GM23338 (cell line): ENCODE measurements at places on chromosomes 6 and 20.

DNA sequence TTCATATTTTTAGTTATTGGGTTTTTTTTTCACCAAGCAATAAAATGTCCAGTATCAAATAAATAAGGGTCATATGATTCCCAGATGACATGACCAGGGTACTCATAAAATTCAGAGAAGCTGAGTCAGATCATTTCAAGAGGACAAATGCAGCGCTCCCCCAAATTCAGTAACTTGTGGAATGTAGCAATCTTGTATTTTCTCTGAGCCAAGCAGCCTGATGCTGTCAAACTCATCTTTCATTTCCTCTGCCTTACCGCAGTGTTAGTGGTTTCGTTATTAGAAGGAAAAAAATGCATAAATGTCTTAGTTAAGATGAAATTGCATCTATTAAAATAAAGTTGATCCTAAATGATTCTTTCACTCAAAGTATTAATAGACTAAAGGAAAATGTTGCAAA lies 57.8 kb upstream of the EDN1 start:
- no peak for DNase-seq

- DNase-seq, result no peak
These were observed 160.6 kb upstream of the GGTLC1 start for GRCh38 chr20:24149175-24149574.

DNA sequence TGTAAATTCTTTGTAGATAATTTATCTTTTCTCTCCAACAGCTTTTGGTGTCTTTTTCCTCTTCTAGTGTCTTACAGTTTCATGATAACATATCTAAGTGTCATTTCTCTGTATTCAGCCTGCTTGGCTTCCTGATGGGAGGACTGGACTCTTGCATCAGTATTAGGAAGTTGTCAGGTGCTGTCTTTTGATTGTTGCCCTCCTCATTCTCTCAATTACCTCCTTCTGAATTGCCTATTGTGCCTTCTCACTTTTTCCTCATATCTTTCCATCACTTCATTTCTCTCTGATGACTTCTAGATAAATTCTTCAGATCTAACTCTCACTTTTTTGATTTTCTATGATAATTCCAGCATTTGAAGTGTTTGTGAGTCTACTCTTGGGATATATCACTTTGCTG lies 154.4 kb upstream of the MLIP start:
- DNase-seq, result no peak

DNA sequence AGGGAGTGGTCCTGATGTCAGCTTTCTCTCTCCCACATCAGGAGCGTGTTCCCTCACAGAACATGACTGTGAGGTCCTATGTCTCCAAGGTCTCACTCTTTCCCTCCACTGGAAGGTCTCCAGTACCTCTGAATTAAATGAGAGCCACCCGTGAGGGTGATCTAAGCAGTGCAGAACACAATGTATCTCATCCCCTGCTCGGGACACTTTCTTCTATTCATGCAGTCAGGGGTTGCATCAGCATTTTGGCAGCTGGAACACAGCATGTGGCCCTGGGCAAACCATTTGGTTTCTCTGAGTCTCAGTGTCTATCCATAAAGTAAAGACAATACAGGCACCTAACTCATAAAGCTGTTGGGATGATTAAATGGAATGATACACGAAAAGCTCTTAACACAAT lies 34.2 kb downstream of the MAFB start:
- no peak for DNase-seq

DNA sequence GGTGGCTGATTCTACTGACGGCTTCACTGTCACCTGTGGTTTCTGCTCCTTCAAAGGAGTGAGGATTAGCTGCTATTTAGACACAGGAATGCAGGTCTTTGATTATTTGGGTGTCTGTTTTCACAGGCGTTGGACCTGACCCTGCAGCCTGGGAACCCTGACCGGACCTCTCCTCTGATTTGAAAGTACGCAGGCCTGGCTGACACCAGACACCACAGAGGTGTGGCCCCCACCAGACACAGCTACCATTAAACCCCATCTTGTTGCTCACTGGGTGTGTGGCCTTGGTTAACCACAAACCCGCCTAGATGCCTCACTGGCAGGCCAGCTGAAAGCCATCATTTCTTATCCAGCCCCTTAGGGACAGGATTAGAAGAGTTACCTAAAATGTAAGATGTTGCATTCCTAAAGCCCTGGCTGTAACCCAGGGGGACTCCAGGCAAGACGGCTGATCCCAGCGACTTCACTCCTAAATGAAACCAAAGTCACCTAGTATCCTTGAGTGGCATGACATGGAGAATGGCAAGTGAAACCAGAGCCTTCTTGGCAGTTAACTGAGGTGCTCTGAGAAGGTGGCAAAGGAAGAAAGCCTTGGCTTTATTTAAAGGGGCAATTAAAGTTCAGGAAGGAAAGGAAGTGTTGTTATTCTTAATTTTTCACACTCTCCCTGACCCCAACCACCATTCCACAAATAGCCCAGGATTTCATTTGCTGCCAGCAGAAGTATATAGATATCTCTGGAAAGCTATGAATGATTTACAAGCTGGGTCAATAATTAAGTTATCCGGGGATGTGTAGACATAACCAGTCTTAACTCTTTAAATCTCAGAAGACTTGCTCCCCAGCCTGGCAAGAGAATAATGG lies 169.9 kb downstream of the QRSL1 start:
- no peak for DNase-seq

GRCh38 chr6:110573136-110573535 lies 96.7 kb upstream of the SLC22A16 start:
- no peak for DNase-seq

- no peak for DNase-seq
These were observed 85.7 kb downstream of the DTNBP1 start for GRCh38 chr6:15577106-15577505.

- DNase-seq, result no peak
These were observed 14.2 kb downstream of the BTN3A1 start for GRCh38 chr6:26416288-26416687.

- DNase-seq, result no peak
These were observed 210.3 kb downstream of the PLCB1 start for GRCh38 chr20:8342391-8342790.

GRCh38 chr20:13661070-13661685 lies 22.4 kb upstream of the TASP1 start:
- no peak for DNase-seq

- DNase-seq, result no peak
These were observed 123.9 kb downstream of the MAP3K4 start for GRCh38 chr6:161115468-161115867.
